Osteoblast (primary cell): ENCODE measurements at places on chromosomes 1 and 21. TPM values are rescaled to one million over a fixed set of nuclear protein-coding genes. Genes with fewer than 3 reads are reported as not detected.

GRCh38 chr1:201795066-201795465 lies 33.9 kb upstream of the IPO9 start:
- no peak overlapping the region for H3K4me3 ChIP-seq
- H3K4me1 ChIP-seq: peaks cover 28% of the 10 kb centered on the region
- no peaks in the 10 kb centered on the region for H3K27me3 ChIP-seq

GRCh38 chr1:32895325-32896215 lies 5.6 kb downstream of the TMEM54 start:
- H3K36me3 ChIP-seq: no peaks in the 10 kb centered on the region
- H3K27ac ChIP-seq: no peak overlapping the region
- H3K4me1 ChIP-seq: peaks cover under 1% of the 10 kb centered on the region
- H3K27me3 ChIP-seq: peaks cover 13% of the 10 kb centered on the region
- H3K4me3 ChIP-seq: no peak overlapping the region

- H3K27me3 ChIP-seq: no peaks in the 10 kb centered on the region
- H3K4me3 ChIP-seq: no peak overlapping the region
- peak; percentile 89 for DNase-seq
- H3K27ac ChIP-seq: no peak overlapping the region
- H3K4me1 ChIP-seq: peaks cover 9% of the 10 kb centered on the region
These were observed 29.7 kb downstream of the HEYL start for GRCh38 chr1:39609618-39610331.

DNA sequence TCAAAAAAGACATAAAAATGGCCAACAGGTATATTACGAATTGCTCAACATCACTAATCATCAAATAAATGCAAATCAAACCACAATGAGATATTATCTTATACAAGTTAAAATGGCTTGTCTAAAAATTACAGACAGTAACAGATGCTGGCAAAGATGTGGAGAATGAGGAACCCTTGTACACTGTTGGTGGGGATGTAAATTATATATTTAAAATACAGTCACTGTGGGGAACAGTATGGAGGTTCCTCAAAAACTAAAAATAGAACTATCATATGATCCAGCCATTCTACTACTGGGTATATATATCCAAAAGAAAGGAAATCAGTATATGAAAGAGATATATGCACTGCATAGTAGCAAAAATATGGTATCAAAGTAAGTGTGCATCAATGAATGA lies 1037.2 kb upstream of the B3GALT2 start:
- no peak for DNase-seq
- H3K27ac ChIP-seq: no peak overlapping the region
- H3K4me1 ChIP-seq: no peaks in the 10 kb centered on the region

- peak overlapping the region; percentile 46 for H3K27ac ChIP-seq
- DNase-seq: no peak
These were observed 87.8 kb downstream of the HLX start for GRCh38 chr1:220966881-220967611.

ERG gene
- 0.29 and 1.1 TPM in 2 replicates for total RNA-seq

GJB3 gene
- total RNA-seq: not detected in 2 replicates
